Brain pericyte (primary cell): ENCODE measurements at places on chromosomes 3 and 15.

DNA sequence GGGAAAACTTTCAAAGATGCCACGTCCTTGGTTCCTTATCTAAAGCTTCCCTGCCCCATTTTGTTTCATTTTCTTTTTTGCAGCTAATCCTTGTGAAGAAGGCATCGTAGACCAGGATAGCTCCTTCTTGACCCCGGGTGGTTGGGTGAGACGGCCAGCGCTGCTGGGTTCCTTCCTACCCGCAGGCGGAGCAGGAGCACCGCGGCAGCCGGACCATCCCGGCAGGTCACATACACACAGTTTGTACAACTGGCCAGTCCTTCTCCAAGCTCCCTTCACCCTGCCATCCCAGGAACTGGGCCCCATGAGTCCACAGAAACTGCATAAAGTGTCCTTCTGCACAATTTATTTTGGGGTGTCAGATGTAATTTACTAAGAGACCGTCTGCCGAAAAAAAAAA, 83.9 kb downstream of the MEGF11 start:
- DNase-seq = no peak

DNA sequence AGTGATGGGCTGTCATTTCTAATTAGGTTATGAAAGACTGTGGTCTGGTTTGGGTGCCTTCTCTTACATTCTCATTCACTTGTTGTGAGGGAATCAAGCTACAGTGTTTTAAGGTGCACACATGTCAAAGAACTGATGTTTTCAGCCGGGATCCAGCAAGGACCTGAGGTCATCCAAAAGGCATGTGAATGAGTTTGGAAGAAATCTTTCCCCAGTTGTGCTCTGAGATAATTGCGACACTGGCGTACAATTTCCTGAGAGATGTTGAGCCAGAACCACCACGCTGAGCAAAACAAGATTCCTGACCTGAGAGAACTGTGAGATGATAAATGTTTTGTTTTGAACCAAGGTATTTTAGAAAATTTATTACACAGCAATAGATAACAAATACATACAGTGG, 295.3 kb upstream of the SLITRK3 start:
- DNase-seq = no peak

DNA sequence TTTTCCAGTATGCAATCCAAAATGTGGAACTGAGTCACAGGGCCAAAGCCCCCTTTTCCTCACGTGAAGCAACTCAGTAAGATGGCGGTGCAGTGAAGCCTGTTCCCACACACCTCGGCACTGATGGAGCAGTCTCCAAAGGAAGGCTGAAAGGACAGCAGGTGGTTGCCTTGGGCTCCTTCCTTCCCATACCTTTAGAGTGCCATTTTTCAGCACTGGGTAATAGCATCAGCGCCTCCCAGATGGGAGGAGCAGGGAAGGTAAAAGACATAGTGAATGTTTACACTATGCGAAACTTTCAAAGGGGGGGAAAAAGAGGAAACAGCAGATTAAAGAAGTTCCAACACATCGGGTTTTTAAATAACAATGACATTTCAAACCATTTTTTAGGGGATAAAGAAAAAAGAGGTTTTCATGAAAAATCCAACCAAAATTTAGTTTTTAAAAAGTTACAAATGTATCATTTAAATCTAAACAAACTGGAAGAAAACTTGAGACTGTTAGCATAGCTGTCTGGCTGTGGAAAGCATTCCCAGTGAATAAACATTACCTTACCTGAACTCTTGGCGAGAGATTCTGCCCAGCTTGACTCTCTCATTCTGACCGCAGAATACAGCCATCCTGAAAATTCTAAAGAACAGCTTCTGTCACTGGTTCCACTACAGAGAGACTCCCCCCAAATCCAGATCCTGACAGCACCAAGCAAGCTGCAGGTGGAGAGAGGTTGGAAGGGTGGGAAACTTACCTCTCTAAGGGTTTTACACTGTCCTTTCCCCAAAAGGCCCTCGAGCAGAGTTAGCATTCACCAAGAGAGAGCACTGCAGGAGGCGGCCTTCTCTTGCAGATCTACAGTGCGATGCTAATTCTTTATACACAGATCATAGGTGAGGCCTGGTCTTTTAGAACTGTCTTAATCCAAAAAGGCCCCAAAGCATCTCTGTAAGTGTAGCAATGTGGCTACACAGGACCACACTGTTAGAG, 32.6 kb downstream of the ABCC5 start:
- no peak for DNase-seq

- no peak for DNase-seq
These were observed 293.7 kb upstream of the GADL1 start for GRCh38 chr3:31188112-31188511.
